ENCODE measurements at places on chromosomes 13 and 19. TPM values are rescaled to one million over a fixed set of nuclear protein-coding genes. Genes with fewer than 3 reads are reported as not detected.

The PINLYP gene
- 0.42 TPM for total RNA-seq

- no peak overlapping the region for H3K27ac ChIP-seq
- no peaks in the 10 kb centered on the region for H3K36me3 ChIP-seq
- H3K27me3 ChIP-seq = no peaks in the 10 kb centered on the region
- H3K4me3 ChIP-seq = no peak overlapping the region
- no peaks in the 10 kb centered on the region for H3K4me1 ChIP-seq
Measured at GRCh38 chr13:110244071-110244830, 62.7 kb downstream of the COL4A1 start.

- DNase-seq = no peak
- H3K27me3 ChIP-seq = no peaks in the 10 kb centered on the region
- no peaks in the 10 kb centered on the region for H3K4me1 ChIP-seq
- H3K36me3 ChIP-seq = peaks cover 29% of the 10 kb centered on the region
- peak overlapping the region; percentile 60 for H3K4me3 ChIP-seq
- H3K27ac ChIP-seq = no peak overlapping the region
Measured at GRCh38 chr19:34757441-34757840, 15.6 kb downstream of the ZNF599 start.

The TTC9B gene
- not detected for total RNA-seq

The EPSTI1 gene
- total RNA-seq = 20.3 TPM

The ERICH6B gene
- total RNA-seq = not detected

DNA sequence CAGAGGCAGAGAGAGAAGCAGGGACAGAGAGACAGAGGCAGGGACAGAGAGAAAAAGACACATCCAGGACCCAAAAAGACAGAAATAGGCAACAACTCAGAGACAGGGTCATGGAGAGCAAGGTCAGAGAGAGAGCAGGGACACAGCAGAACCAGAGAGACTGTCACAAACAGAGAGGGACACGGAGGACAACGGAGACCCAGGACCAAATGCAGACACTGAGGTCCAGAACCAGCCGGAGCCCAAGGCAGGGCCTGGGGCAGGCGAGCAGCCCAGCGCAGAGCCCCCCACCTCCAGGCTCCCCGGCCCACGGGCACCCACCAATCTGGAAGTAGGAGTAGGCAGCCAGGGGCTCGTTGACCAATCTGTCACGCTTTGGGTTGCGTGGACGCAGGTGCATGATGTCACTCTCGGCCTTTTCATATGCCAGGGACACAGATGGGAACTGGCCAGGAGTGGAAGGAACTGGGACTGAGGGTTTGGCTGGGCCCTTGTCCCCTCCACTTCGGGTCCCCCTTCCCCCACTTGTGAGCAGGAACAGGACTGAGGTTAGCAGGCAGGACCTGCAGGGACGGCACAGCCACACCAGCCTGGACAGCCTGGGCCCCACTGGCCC is 8.1 kb downstream of the TMEM147 start:
- peaks cover 4% of the 10 kb centered on the region for H3K4me1 ChIP-seq
- no peaks in the 10 kb centered on the region for H3K36me3 ChIP-seq
- no peak overlapping the region for H3K27ac ChIP-seq
- DNase-seq = no peak
- H3K4me3 ChIP-seq = no peak overlapping the region

The LRRC25 gene
- 13.4 TPM for total RNA-seq

GRCh38 chr19:12912571-12912970 is 6.5 kb downstream of the SYCE2 start:
- H3K36me3 ChIP-seq = no peaks in the 10 kb centered on the region
- H3K27ac ChIP-seq = no peak overlapping the region
- DNase-seq = no peak
- no peak overlapping the region for H3K4me3 ChIP-seq
- no peaks in the 10 kb centered on the region for H3K4me1 ChIP-seq

- no peaks in the 10 kb centered on the region for H3K27me3 ChIP-seq
- H3K4me1 ChIP-seq = no peaks in the 10 kb centered on the region
- no peaks in the 10 kb centered on the region for H3K36me3 ChIP-seq
- no peak for DNase-seq
- H3K27ac ChIP-seq = no peak overlapping the region
Measured at GRCh38 chr13:34006011-34006410, 188.1 kb downstream of the RFC3 start.

- DNase-seq = no peak
- H3K4me1 ChIP-seq = no peaks in the 10 kb centered on the region
- H3K36me3 ChIP-seq = no peaks in the 10 kb centered on the region
- H3K4me3 ChIP-seq = no peak overlapping the region
- no peaks in the 10 kb centered on the region for H3K27me3 ChIP-seq
Measured at GRCh38 chr13:33330483-33330882, 44.9 kb upstream of the STARD13 start.

GRCh38 chr13:80109303-80109702 is 231.6 kb downstream of the SPRY2 start:
- H3K4me1 ChIP-seq = no peaks in the 10 kb centered on the region
- DNase-seq = no peak
- H3K27ac ChIP-seq = no peak overlapping the region

DNA sequence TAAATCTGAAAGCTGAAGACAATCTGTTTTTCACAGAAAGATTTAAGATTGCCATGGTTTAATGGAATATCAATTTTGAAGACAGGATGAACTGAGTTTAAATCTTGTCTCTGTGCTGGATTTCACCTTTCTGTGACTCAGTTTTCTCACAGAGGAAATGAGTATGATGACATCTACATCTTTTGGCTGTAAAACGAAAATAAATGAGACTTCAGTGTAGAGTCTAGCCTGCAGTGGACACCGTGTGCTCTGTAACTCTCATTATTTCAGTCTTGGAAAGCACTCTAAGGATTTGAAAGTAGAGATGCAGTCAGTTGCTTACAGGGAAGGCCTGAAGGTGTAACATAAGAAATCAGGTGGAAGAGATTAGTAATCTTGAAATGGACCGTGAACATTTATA is 150.4 kb downstream of the NALCN start:
- H3K27ac ChIP-seq = no peak overlapping the region
- no peaks in the 10 kb centered on the region for H3K36me3 ChIP-seq
- no peak overlapping the region for H3K4me3 ChIP-seq

DNA sequence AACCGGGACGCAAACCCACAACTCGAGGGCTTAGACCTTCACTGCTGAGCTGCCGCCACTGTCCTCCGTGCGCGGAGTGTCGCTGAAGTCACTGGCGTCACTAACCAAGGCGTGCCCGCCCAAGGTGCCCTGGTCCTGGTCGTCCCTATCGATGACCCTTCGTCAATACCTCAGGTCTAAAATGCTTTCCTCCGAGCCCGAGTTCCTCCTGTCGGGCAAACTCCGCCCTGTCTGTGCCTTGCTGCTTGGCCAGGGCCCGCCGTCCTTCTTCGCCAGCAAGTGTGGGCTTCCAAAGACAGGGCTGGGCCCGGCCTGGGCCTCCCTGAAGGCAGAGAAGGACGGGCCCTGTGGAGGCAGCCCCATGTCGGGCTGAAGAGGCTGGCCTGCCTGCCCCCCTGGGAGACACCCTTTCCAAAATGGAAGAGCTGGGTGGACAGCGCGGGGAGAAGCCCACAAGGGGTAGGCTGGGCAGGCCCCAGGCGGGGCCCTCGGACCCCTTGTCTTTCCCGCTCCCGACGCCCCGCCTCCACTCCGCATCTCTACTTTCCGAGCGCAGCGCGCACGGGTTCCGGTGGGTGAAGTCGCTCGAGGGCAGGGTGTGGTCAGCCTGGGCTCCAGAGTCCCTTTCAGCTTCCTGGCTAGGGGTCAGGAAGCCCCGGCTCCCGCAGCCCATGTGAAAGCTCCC is 13.4 kb downstream of the RB1 start:
- no peak overlapping the region for H3K4me3 ChIP-seq
- no peak for DNase-seq
- H3K36me3 ChIP-seq = peaks cover 4% of the 10 kb centered on the region
- H3K27me3 ChIP-seq = no peaks in the 10 kb centered on the region

GRCh38 chr13:39419876-39420275 is 183.1 kb downstream of the LHFPL6 start:
- H3K4me1 ChIP-seq = no peaks in the 10 kb centered on the region
- no peaks in the 10 kb centered on the region for H3K27me3 ChIP-seq
- H3K36me3 ChIP-seq = no peaks in the 10 kb centered on the region
- H3K4me3 ChIP-seq = no peak overlapping the region
- no peak for DNase-seq

- no peak for DNase-seq
- H3K36me3 ChIP-seq = no peaks in the 10 kb centered on the region
- no peak overlapping the region for H3K4me3 ChIP-seq
- no peak overlapping the region for H3K27ac ChIP-seq
Measured at GRCh38 chr13:22325761-22326160, 654.9 kb downstream of the FGF9 start.

The ZNF667 gene
- 1.3 TPM for total RNA-seq

Data from liver (tissue), 10 donors.